ENCODE measurements at places on chromosomes 16 and 17.

DNA sequence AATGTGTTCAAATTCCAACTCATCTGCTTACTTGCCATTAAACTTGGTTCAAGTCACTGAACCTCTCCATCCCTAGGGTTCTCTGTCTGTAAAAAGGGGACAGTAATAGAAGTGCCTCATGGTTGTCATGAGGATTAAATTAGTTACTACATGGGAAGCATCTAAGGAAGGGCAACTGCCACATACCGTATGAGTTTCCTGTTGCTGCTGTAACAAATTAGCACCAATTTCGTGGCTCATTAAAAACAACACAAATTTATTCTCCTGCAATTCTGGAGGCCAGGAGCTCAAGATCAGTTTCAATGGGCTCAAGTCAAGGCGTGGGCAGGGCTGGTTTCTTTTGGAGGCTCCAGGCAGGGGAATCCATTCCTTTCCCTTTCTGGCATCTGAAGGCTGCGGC lies 18.6 kb downstream of the CD300LF start:
- DNase-seq: no peak

- DNase-seq: peak; percentile 95
These were observed 22.6 kb downstream of the CNTNAP1 start for GRCh38 chr17:42704837-42705494.

DNA sequence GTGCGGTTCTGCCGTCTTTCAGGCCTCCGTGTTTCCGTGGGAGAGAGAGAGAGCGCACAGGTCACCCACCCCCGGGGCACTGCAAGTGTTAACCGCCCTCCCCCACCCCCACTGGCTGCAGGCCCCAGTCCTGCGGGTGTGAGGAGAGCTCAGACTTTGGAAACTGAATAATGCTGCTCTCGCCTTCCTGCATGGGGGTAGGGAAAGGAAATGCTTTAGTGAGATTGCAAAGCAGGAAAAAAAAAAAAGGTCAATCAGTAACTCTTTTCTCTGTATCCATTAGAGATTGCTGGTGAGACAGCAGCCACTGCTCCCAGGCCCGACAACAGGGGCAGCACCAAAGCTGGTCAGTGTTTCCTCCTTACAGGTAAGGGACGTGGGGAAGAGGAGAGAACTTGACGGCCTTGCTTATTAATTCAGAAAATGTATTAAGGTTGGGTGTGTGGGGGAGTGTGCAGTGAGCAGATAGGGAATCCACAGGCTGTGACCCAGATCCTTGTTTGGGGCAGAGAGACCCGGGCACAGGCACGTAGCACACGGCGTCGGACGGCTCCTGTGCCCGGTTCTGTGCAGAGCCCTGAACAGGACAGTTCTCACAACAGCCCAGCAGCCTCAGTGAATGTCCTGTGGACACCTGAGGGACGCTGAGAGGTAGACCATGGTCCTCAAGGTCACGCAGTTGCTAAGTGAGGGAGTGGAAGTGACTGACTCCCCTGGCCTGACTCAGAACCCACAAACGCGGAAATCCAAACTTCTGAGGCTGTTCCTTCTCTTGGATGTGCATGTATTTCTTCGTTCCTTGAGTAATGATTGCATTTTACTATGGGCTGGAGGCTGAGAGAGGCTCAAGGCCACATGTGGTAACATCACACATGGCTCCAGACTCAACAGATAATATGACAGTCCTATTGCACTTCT lies 156.5 kb downstream of the FOXL1 start:
- DNase-seq: no peak

DNA sequence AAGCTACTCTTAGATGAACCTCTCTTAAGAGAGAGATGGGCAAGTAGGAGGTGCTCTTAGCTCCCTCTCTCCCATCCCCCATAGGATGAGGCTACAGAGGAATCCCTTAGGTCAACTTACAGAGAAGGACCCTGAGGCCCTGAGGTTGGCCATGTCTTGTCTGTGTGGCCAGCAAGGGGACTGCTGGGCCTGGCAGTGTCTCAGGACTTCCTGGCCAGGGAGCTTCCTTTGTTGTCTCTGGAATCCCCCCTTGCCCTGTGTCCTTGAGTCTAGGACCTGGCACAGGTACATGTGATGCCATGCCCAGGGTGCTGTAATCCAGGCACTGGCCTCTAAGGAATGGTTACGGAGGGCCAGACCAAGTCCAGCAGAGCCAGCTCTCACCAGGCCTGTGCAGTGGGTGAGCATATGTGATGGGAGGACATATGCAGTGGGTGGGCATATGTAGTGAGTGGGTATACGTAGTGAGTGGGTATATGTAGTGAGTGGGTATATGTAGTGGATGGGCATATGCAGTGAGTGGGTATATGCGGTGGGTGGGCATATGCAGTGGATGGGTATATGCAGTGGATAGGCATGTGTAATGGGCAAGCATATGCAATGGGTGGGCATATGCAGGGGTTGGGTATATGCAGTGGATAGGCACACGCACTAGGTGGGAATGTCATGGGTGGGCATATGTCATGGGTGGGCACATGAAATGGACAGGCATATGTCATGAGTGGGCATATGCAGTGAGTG lies 20.3 kb upstream of the PECAM1 start:
- no peak for DNase-seq

- DNase-seq: no peak
These were observed 284.0 kb downstream of the SEC14L1 start for GRCh38 chr17:77424585-77425344.

DNA sequence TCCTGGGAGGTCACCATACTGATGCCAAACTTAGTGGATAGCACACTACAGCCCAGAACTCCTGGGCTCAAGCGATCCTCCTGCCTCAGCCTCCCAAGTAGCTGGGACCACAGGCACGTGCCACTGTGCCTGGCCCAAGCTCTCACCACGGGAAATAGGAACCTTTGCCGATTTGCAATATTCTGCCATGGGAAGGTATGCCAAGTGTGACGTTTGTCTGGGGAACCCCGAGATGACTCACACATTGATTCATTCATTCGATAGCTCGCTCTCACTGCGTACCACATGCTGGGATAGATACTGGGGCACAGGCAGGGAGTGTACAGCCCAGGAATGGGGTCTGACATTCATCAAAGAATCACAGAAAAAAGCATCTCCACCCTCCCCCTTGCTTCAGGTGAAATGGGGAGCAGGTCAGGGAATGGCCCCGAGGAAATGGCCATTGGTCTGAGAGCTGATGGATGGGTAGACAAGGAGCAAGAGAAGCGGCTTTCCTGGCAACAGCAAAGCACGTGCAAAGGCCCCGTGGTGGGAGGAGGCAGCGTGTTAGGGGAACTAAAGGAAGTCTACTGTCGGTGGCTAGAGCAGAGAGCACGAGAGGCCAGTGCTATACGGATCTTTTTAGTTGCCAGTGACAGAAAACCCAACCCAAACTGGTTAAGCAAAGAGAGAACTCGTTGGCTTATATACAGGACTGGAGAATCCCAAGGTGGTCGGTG lies 44.1 kb downstream of the DNAH17 start:
- DNase-seq: peak; percentile 17

DNA sequence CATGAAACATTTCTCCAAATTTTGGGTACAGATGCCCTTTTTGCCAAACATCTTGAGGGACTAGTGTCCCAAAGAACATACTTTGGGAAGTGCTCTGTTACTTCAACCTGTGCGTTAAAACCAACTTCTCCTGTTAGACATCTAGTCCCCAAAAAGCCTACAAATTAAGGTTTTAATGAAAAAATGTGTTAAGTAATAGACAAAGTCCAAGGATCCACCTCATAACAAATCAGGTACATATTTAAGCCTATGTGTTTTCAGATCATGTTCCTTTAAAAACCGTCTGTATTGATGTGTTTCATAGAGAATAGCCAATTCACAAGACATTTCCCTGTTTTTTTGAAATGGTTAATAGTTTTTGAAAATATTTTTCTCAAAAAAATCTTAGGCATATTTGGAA lies 174.8 kb upstream of the FAM20A start:
- DNase-seq: no peak

GRCh38 chr16:9412031-9412914 lies 320.8 kb downstream of the HAPSTR1 start:
- no peak for DNase-seq

GRCh38 chr16:65832679-65833078 lies 533.8 kb upstream of the CDH5 start:
- DNase-seq: no peak

DNA sequence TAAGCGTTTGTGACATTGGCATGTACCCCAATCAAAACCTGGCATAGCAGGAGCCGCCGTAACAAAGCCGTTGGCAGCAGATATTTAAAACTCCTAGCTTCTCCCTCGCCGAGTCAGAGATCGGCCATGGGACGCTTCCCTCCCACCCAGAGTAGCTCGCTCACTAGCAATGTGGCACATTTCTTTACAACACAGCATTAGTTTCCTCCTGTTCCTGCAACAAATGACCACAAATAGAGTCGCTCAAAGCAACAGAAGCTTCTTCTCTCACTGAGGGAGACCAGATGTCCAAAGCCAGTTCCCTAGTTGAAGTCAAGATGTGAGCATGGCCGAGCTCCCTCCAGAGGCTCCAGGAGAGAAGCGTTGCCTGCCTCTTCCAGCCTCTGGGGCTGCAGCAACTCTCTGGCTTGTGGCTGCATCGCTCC lies 106.7 kb downstream of the RBFOX3 start:
- DNase-seq: no peak

DNA sequence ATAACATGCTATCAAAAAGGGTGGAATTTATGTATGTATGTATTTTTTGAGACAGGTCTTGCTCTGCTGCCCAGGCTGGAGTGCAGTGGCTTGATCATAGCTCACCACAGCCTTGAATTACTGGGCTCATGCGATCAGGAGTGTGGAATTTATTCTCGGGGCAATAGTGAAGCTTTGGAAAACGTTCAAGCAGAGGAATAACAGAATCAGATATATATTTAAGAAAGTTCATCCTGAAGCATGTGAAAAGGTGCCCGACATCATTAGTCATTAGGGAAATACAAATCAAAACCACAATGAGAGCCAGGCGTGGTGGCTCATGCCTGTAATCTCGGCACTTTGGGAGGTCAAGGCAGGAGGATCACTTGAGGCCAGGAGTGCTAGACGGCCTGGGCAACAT lies 7.7 kb upstream of the ITGAE start:
- DNase-seq: no peak

DNA sequence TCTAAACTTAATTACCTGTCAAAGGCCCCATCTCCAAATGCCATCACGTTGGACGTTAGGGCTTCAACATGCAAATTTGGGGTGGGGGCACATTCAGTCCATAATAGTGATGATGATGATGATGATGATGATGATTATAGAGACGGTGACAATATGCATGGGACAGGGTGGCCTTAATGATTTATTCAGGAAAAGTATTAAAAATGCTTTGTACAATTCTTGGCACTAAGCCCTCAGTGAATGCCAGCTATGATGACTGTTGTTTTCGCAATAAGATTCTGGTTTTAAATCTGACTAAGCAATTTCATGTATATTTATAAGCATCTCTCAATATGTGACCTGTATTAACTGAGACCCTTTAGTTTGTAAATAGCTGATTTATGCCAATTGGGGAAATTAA lies 106.3 kb downstream of the C16orf95 start:
- DNase-seq: no peak

DNA sequence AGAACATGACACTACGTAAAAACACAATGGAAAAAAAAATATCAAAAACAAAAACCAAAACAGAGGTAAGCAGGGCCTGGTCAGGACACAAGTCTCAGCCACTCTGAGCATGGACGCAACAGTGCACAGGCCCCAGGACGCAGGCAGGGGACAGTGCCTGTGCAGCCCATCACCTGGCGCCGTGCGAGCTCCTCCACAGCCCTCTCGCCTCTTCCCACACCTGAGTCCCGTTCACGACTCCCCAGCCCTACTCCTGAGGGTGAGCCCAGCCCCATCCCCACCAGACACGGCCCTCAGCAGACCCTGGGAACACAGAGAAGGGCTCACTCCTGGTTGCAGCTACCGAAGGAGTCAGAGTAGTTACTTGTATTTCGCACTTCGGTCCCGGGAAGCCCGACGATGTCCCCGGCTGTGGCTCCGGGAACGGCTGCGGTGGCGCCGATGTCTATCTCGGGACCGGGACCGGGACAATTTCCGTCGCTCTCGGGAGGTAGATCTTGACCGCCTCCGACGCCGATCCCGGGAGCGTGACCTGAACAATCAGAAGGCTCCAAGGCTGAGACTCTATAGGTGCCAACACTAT lies 9.4 kb downstream of the HBQ1 start:
- no peak for DNase-seq

- DNase-seq: no peak
These were observed at the start of gene HS3ST4 for GRCh38 chr16:25691519-25692091. TSS of gene HS3ST4 (plus strand) at chr16:25691959.

DNA sequence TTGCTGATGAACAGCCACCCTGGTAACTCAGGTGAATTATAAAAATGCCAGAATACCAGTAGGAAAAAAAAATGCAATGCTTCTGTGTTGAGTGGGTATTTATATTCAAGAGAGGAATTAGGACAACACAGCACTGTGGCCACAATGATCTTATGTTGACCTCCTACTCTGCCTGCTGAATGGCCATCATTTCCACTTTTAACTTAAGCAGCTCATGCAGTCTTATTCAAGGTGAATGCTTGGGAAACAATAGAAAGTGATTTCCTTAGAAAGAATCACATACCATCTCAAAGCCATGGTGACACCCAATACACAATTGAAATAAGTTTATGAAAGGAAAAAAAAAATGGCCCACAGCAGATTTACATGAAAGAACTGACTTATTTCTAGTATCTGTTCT lies 224.0 kb downstream of the CDH8 start:
- DNase-seq: no peak

- DNase-seq: peak; percentile 65
These were observed 13.7 kb downstream of the MYO15B start for GRCh38 chr17:75601057-75601987.

DNA sequence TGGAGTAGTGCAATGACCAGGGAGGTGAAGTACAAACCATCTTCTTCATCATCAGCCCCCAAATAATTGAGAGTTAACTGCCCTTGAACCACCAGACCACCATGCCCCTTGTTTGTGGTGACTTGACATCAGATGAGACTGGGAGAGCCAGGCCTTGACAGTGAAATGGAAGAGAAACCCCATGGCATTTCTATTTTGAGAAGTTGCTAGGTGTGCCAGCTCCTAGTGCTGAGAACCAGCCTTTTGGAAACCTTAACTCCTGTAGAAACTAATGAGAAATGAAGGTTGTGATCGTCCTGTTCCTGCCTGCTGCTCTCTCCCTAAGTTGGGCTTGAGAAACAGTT lies 2.8 kb downstream of the TMEM94 start:
- no peak for DNase-seq

DNA sequence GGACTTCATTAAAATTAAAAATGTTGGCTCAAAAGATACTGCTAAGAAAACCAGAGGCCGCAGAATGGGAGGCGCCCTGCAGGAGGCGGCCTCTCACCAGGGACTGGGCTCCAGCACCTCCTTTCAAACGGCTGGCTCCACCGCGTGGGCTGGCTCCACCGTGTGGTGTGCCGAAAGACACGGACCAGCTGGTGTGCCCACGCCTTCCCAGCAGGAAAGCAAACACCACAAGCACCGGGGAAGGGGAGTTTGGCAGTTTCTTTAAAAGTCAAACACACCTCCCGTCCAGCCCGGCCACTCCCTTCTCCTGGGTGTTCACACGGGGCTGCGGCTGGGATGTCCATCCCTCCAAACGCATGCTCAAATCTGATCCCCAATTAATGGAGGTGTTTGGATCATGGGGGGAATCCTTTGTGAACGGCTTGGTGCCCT lies 13.9 kb downstream of the HAGH start:
- peak; percentile 57 for DNase-seq

All from activated CD4-positive, alpha-beta T cell treated with anti-CD3 and anti-CD28 coated beads, Interleukin-10, Interleukin-2, amounts not matched to agents 100 ng/mL and 50 ng/mL, durations not matched to agents 16 hours and 8 hours (primary cell).